CD4-positive, alpha-beta T cell treated with Interleukin-15 for 4 hours (primary cell): ENCODE measurements at places on chromosomes 1 and 21.

DNA sequence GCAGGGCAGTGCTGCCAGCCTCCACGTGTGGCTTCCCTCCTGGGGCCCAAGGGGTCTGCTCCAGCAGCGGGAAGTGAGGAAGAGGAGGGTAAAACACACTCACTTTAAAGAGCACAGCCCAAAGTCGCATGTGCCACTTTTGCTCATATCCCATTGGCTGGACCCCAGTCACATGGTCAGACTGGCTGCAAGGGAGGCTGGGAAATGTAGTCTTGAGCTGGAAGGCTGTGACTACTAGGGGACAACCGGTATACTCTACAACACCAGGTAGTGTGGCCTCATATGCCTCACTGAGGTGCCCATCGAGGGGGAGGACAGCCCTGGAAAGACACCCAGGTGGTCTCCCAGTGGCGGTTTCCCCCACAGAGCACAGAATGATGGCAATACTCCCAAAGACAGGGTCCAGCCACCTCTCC, 45.2 kb downstream of the CAMK2N1 start:
- DNase-seq = peak; percentile 36

DNA sequence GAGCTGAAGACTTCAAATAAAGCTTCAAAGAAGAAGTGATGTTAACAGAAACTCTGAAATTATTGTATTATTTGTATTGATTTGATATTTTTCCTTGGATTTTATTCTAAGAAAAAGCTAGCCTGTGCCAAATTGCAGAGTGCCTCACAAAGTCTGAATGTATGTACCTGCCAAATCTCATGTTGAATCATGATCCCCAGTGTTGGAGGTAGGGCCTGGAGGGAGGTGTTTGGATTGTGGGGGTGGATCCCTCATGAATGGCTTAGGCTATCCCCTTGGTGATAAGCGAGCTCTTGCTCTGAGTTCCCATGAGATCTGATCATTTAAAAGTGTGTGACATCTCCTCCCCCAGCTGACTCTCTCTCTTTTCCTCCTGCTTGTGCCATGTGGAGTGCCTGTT, 43.6 kb downstream of the ACKR1 start:
- DNase-seq = no peak

DNA sequence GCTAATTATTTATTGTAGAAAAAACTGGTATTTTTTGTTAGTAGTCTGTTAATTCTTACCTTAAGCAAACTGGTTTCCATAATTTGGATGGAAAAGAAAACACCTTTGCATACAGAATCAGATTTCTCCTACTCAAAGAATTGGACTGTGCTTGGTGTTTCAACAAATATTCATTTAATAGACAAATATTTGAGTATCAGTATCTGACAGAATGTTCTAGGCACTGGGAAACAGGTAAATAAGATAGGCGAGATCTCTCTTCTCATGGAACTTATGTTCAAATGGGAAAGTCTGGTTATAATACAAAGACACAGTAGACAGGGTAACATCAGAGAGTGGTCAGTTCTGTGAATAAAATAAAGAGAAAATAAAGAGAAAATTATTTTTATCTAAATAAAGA, 119.9 kb downstream of the NOS1AP start:
- DNase-seq = no peak

- no peak for DNase-seq
Observed at GRCh38 chr1:226166341-226166740, 20.2 kb downstream of the ACBD3 start.

DNA sequence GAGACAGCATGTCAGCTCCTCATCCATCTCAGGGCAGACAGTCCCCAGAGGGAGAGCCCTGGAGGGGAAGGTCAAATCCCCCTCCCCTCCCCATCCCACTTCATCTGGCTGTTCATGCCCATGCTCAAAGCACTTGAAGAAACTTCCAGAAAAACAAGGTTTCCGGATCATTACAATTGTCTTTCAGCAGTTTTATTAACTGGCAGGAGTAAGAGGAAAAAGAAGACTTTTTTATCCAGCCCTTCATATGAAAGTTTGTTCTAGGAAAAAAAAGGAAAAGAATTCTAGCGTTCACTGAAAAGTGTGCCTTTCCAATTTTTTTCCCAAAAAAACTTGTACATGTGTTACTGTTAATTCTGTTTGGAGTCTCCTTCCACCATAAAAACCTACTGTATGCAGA, 145.7 kb upstream of the TIAM1 start:
- DNase-seq = no peak

DNA sequence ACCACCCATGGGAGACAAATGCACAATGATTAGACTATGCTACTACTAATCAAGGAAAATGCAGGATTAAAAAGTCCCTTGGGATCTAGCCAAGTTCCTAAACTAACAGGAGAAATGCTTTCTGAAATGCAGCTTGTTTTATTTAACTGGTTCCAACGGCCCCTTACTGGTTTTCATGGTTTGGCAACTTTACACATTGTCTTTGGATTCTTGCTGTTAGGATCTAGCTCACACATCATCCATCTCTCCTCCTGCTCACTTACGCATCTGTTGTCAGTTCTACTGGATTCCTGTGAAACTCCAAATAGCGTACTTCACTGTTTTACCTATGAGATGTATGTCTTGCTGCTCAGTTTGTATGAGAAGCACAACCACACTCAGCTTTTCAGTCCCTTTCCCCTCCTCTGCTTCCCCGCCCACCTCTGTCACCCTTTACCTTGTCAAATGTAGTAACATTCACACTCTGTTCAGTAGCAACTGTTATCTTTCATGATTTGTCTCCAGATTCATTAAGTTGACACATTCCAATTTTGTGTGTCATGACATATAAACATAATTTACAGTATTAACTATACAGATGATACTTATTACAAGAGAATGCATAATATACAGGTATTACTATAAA, 130.1 kb downstream of the SIM2 start:
- DNase-seq = no peak

DNA sequence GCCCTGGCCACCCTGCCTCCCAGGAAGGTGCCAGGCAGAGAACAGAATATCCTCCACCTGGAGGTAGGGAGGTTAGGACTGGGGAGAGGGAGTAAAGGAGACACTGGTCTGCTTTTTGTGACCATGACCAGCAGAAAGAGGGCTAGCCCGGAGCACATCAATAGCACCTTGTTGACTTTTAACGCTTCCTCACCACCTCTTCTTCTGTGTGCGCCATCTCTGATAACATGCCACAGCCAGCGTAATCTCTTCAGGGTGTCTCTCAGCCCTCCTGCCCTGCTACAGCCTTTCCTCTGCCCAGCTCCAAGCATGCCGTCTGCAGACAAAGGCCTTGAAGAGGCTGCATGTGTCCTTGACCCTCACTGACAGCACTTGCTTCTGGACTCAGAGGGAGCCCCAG, 50.9 kb upstream of the GJA5 start:
- no peak for DNase-seq

- peak; percentile 81 for DNase-seq
Observed at GRCh38 chr1:204363335-204364114, 3.8 kb upstream of the PLEKHA6 start.

DNA sequence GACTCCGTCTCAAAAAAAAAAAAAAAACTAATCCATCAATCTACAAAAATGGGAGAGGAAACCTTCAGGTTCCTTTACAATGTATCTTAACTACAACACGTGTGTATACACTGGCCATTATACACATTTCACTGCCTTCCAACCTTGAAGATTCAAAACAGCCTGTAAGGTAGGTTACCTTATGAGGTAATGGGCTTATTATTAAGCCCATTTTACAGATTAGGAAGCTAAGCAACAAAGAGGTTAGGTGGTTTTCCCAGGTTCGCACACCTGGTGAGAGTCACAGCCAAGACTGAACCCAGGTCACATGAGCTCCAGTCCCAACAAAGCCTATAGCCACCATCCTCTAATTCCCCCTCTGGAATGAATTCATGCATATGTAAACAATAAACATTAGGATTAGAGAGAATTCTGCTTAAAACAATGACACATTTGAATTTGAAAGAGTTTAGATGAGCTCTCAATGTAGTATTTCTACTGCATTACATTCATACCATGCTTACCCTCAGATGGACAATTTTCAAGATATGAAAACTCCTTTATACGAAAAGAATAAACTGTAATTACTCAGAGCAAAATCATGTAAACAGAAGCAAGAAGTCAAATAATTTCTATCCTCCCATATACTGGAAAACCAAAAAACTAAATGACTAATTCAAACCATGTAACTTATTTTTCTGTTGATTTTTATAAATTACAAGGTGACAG, 54.8 kb downstream of the EIF4G3 start:
- DNase-seq = no peak

GRCh38 chr1:1891349-1892078, 627 bp upstream of the GNB1 start:
- DNase-seq = peak; percentile 59

- DNase-seq = no peak
Observed at GRCh38 chr1:240528591-240528990, 83.4 kb downstream of the GREM2 start.

GRCh38 chr1:193542690-193543089, 356.3 kb upstream of the B3GALT2 start:
- no peak for DNase-seq

DNA sequence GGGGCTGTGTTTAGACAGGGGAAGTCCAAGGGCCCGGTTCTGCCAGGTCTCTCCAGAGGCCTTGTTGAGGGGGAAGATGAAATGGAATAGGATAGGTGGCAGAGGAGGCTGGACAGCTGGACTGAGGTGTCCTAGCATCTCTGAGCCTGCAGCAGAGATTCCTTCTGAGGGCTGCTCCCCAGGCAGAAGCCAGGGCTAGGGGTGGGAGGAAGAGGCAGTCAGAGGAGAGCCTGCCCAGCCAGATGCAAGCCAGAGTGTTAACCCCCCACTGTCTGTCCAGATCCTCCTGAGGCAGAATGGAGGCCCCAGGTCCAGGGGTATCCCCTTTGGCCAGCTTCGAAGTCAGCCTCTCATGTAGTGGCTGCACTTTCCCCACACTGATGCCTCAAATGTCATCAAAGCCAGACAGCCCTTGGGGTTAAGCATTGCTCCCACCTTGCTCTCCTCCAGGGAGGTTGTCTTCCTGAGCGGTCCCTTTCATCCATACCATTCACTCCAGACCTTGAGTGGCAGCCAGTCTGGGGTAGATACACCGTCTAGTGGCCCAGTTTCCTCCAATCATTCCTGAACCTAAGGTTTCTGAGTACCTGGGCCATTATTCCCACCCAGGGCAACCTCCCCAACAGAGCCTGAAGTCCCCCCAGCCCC, 1.7 kb downstream of the CSF1 start:
- DNase-seq = no peak
